ENCODE measurements at places on chromosomes 5 and 9.

DNA sequence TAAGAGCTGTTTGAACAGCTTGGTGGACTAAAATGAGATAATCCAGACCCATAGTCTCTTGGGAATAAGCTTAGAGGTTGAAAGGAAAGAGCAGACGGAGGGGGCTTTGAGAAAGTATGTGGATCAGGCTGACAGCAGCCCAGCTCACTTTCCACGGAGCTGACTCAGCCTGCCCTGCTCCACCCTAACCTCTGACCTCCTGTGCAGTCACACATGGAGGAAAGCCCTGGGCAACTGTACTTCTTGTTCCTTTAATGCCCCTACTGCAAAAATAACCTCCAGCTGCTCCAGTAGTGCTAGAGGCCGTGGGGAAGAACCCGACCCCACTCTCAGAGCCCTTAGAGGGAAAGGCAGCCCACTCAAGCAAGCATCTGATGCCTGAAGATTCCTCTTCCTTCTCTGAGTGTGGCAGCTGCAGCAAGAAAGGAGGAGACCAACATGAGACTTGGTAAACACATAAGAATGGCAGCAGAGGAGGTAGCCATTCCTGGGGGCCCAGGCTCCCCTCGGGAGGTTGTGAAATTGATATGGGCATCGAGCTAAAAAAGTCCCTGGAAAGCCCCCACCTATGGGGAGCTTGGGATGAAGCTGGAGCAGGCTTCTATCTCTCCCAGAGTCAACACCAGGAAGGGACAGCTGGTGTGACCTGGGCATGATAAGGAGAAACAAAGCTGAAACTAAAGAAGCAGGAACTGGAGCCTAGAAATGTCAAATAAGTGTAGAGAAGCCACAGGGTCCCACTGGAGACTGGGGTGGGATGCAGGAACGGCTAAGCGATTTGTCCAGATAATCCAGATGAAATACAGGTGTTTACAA is 204.3 kb downstream of the PIK3R1 start:
- no peak for DNase-seq

GRCh38 chr9:4923580-4924544 is 61.2 kb upstream of the JAK2 start:
- DNase-seq, result no peak

DNA sequence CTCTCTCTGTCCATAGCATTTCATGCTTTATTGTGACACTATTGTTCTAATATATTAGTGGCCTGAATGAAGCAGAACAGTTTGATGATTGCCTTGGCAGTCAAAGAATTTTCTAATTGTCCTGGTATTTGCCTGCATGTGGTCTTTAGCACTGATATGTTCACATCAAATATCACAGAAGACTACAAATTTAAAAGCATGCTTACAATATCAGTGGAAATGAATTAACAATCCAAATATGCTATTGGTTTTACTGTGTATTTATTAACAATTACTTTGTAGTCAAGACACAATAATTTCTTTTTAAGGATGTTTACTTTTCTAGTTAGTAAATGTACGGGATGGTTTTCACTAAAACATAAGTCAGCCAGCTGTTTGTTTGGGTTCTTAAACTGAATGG is 18.3 kb downstream of the EFNA5 start:
- DNase-seq, result no peak

- no peak for DNase-seq
Observed at GRCh38 chr5:154176181-154176580, 14.4 kb upstream of the GALNT10 start.

DNA sequence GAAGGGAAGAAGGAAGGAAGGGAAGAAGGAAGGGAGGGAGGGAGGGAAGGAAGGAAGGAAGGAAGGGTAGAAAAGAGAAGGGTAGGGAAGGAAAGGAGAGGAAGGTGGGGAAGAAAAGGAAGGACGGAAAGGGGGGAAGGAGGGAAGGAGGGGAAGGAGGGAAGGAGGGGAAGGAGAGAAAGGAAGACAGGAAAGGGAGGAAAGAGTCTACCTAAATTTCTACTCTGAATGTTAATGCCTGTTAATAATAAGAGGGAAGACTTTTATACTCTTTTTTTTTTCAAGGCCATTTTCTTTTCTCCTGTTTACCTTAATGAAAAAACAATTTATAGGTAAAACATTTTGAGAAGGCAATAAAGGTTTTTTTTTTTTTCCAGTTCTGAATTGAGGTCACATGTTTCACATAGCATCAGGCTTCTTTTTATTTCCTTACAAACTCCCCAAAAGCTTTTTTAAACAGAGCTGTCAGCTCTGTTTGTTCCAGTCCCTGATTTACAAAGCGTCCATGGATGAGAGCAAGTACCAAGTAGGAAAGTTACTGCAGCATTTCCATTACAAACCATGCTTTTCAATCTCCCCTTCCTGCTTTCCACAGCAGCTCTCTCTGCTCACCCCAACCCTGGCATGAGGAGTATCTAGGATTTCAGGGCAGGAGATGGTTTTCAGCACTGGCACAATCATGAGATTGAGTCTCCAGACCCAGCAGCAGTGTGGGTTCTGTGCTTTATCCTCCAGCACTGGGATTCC is 173.9 kb downstream of the GNAQ start:
- DNase-seq, result no peak

GRCh38 chr9:135536216-135536615 is 9.7 kb upstream of the OBP2A start:
- DNase-seq, result no peak

DNA sequence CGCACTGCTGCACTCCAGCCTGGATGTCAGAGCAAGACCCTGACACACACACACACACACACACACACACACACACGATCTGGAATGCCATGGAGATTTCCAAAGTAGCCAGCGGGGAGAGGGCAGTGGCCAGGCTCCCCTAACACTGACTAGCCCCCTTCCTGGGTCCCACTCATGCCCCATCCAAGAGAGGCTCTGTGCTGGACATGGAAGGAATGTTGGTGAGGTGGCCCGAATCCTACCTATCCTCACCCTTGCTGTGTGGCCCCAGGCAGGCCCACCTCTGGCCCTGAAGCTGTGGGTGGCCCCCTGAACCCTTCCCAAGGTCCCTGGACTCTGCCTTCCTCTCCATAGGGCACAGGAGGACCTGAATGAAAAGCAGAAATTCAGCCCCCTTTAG is 7.3 kb downstream of the BRD3 start:
- no peak for DNase-seq

DNA sequence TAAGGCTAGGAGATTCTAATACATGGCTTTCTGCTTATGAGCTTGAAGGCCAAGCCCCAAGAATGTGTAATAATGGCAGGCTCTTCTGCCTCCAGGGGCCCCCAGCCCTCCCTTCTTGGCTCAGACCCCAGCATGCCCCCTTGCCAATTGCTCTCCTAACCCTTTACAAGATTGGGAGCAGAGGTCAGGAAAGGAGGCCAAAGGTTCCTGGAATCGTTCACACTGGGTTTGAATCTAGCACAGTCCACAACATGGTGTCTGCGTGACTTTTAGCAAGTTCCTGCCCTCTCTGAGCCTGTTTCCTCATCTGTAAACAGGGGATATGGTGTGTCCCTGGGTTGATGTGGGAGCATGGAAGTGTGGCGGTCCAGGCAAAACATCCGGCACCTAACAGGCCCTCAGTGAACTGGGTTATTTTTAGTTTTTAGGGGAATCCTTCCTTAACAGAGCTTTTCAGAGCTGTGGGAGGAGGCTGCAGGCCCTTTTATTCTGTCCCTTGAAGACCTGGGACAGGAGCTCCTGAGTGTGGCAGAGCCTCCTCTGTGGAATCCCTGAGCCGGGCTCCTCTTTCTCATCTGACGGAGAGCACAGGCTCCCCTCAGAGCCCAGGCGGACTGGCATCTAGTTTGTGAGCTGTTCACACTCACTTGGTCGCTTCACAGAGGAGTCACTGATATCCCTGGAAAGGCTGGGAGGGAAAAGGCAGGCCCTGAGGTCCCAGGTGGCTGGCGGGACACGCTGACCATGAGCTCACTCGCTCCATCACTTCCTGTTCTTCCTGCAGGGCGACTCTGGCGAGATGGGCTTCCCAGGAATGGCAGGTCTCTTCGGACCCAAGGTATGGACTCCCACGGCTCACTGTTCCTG is 23.4 kb upstream of the ORM1 start:
- no peak for DNase-seq

DNA sequence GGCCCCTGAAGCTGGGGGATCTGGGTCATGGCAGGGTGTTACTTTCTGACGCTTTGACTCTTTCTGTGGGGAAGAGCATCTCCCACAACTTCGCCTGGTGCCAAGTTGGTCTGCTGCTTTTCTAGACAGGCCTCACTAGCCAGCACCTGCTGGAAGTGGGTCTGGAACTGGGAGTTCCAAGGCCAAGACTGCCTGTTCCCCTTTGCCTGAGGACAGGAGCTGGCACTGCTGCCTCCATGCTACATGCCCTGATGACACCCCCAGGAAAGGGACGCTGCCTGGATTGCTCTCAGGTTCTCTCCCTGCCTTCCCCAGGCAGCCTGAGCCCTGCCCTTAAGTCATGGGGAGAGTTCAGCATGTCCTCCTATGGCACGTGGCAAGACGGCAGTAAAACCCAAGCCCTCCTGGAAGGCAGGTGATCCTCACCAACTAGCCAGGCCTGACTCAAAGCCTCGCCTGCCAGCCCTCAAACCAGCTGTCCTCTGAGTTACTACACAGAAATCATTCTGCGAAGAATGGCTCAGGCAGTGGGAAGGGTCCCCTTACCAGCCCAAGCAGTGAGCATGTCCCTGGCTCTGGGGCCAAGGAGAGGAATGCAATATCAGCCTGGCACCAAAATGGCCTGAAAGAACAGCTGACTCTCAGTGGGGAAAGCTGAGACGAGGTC is 35.8 kb downstream of the SEC61B start:
- DNase-seq, result no peak

- no peak for DNase-seq
Observed at GRCh38 chr5:57117596-57117995, 56.3 kb upstream of the GPBP1 start.

- no peak for DNase-seq
Observed at GRCh38 chr5:54243483-54244080, 66.8 kb downstream of the ARL15 start.

DNA sequence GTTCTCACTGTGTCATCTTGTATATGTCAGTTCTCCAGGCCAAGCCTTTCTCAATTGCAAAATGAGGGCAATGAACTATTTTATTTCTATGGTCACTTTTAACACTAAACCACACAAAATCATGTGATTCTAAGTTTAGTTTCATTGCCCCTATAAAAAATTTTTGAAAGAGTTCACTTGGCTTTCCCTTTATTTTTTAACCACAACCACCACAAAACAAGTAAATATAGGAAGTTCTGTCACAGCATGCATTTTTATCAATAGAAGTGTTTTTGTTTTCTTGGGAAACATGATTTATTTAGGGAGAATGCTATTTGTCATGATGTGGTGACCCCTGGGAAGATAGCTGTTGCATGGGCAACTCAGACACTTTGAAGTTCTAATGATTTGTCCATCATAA is 169.1 kb downstream of the CSNK1G3 start:
- DNase-seq, result no peak

- DNase-seq, result no peak
Observed at GRCh38 chr9:93562157-93562556, 14.2 kb upstream of the PHF2 start.

GRCh38 chr5:39262981-39263380 is 43.6 kb upstream of the FYB1 start:
- no peak for DNase-seq

DNA sequence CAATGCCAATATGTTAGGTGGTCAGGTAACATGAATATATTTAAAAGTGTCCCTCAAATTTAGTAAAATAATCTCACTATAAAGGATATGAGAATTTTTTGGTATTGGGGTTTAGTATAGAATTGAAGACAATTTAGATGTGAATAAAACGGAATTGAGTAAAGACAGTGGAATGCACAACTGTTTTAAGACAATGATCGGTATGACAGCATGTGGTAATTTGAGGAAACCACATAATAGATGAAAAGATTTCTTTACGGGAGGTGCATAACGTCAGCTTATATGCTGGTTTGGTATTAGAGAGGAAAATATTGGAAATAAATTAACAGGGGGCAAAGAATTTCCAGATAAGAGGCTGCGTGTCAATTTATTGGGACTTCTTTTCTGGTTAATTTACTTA is 1043.2 kb downstream of the CDH18 start:
- DNase-seq, result no peak

Measured in urinary bladder (tissue), 4 donors.